HT1080 (cell line): ENCODE measurements at places on chromosomes 2 and 18. TPM values are rescaled to one million over a fixed set of nuclear protein-coding genes. Genes with fewer than 3 reads are reported as not detected.

DNA sequence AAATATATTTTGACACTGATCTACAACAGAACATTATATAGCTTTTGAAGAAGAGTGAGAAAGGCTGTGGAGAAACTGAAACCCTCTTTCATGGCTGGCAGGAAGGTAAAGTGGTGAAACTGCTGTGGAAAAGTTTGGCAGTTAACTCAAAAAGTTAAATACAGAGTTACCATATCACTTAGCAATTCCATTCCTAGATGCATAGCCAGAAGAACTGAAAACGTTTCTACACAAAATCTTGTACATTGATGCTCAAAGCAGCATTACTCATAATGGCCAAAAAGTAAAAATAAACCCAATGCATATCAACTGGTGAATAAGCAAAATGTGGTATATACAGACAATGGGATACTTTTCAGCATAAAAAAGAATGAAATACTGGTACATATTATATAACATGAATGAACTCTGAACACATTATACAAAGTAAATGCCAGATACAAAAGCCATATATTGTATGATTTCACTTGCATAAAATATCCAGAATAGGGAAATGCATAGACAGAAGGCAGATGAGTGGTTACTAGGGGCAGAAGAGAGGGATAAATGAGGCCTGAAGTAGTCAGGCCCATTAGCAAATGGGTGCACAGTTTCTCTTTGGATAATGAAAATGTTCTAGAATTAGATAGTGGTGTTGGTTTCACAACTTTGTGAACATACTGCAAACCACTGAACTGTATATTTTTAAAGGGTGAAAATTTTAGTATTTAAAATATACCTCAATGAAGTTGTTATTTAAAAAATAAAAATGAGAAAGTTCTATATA is 114.3 kb downstream of the DYM start:
- no peak for DNase-seq

DNA sequence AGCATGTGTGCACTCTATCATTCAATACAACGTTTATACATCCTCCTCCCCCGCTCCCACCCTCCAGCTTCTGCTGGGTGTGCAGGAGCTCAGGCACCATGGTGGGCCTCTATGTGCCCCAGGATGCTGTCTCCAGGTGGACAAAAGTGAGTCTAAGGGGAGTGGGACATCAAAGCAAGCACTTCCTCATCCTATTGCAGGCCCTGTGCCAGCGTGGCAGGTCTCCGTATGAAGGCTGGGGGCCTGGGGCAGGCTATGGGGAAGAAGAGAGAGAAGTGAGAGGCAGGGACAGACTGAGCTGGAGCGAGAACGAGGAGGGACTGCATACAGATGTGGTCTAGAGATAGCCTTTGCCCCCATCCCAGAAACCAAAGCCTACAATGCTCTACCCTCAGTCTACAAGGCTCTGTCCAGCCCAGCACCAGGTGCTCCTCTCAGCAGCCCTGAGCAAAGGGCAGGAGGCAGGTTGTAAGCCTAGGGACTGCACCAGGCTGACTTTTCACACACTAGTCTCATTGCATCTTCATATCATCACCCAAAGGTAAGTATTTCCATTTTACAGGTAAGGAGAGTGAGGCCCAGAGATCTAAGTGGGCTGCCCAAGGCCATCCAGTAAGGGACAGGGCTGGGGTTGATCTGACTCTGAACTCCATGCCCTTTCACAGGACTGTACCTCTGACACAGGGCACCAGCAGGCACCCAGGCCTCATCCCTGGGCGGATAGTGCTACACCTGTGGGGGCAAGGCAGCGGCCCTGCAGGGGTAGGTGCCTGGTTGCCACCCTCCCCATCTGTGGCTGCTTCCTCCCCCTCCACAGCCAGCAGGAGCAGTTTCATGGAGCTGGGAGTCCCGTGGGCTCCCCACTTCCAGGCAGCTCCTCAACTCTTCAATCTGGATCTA is 14.0 kb upstream of the ARID5A start:
- no peak for DNase-seq

GRCh38 chr18:9825571-9826073 is 60.2 kb upstream of the TXNDC2 start:
- peak; percentile 91 for DNase-seq

GRCh38 chr2:27006602-27007415 is 26.0 kb upstream of the TMEM214 start:
- DNase-seq, result no peak

DNA sequence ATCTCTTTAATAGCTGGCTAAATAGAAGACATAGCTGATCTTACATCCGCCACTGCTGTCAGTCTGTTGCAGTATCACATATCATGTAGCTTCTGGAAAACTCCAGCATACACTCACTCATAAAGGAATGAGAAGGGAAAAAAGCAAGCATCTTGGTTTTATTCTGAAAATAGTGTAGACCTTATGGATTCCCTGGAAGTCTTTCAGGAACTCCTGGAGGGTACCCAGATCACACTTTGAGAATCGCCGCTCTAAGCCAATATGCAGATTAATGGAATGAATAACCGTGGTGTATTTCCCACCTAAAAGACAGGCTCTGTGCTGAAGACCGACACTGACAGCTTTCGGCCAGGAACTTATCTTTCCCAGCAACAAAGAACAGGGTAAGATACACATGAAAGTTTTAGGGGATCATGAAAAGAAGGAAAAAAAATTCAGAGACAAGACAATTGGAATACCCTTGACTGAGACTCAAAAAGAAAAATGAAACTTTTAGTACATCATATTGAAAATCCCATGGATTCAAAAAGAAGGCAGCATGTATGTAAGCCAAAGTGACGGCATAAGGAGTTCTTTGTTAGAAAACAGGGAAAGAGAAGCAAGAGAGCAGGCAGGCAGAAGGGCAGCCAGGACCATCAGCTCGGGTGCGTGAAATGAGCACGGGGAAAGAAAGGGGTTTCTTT is 56.4 kb upstream of the SEC11C start:
- no peak for DNase-seq

GRCh38 chr2:8219631-8220355 is 462.1 kb upstream of the ID2 start:
- peak; percentile 29 for DNase-seq

- no peak for DNase-seq
These were observed 75.2 kb downstream of the MAP2 start for GRCh38 chr2:209499069-209499468.

DNA sequence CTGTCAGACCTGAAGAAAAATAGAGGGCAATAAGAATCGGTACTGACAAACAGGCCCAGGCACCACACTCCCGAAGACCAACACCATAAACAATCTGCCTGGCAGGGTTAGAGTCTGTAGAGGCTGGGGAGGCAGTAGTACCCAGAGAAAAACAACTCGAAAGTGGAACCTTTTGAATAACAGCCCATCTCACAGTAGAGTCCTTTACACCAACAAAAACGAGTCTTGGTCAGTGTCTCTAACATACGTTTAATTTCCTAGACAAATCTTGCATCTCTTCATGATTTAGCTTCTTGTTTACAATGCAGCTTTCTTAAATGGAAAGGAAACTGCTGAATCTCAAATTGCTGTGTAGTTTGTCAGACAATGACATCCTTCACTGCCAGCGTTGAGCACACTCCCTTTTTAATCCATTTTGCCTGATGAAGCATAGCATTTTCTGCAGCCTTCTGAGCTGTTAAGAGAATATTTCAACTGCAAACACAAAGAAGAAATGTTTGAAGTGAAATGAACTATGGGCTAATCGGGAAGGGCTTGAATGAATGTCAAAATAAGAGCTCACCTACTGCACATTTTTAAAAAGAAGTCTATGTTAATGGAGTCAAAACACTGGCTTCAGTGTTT is 73.1 kb upstream of the DSG1 start:
- DNase-seq, result no peak

GRCh38 chr2:231185050-231185725 is 13.2 kb upstream of the ARMC9 start:
- DNase-seq, result no peak

DNA sequence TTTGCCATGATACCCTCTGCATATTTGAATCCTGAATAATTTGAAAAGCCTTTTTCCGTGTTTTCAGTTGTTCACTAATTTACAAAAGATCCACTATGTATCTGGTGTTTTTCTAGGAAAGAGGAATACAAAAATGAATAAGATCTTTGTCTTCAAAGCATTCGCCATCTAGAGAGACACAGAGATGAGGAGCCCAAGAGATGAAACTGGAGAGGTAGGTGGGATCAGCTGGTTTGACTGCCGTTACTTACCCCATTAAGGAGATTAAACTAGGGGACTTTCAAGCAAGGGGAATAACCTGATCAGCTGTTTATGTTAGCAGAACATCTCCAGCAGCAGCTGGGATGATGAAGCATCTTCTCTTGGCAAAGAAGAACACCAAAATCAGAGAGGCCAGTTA is 150.2 kb upstream of the SATB2 start:
- no peak for DNase-seq

Gene POTEE
- total RNA-seq, result 2.8 and 3.3 TPM in 2 replicates

Gene LYPD6
- 2.3 and 3.1 TPM in 2 replicates for total RNA-seq

Gene TOGARAM2
- total RNA-seq, result 0.17 and 0.59 TPM in 2 replicates

Gene GAD1
- total RNA-seq, result 2.4 and 3.7 TPM in 2 replicates

Gene SULT1C4
- total RNA-seq, result not detected in 2 replicates
